ENCODE measurements at places on chromosomes 16 and 17.

- peak; percentile 69 for DNase-seq
These were observed 252.3 kb downstream of the SNX29 start for GRCh38 chr16:12228602-12229499.

- peak; percentile 60 for DNase-seq
These were observed 7.5 kb upstream of the ARMC5 start for GRCh38 chr16:31451681-31452351.

- no peak for DNase-seq
These were observed 20.6 kb downstream of the QPRT start for GRCh38 chr16:29699324-29700219.

GRCh38 chr17:65712383-65713267 lies 151.2 kb upstream of the AXIN2 start:
- no peak for DNase-seq

- no peak for DNase-seq
These were observed 188.0 kb upstream of the GSE1 start for GRCh38 chr16:85425074-85425662.

GRCh38 chr16:51153577-51154031 lies 2.5 kb upstream of the SALL1 start:
- DNase-seq: no peak

DNA sequence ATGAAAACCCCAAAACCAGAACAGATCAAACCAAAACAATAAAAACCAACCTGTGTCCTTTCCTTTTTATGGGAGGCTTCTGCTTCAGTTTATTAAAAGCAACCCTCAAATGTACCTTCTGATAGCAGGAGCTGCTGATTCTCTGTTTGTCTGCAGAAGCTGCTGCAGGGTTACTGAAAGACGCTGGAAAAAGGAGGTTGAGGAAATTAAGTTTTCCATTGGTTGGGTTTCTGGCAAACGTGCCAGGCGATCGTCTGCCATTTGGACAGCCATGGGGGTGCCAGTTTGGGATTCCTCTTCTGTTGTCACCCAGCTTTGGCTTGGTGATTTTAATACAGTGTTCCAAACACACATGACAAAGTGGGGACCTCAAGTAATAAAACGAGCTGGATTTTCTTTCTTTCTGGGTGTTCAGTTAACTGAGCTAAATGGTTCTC lies 185.4 kb upstream of the ZFHX3 start:
- no peak for DNase-seq

GRCh38 chr17:29622337-29623282 lies at the start of gene CORO6:
Gene CORO6 (minus strand): TSS chr17:29622912. CDS start chr17:29621421, 1,491 bp downstream.
- no peak for DNase-seq

GRCh38 chr17:9472541-9472940 lies 103.1 kb downstream of the STX8 start:
- no peak for DNase-seq

DNA sequence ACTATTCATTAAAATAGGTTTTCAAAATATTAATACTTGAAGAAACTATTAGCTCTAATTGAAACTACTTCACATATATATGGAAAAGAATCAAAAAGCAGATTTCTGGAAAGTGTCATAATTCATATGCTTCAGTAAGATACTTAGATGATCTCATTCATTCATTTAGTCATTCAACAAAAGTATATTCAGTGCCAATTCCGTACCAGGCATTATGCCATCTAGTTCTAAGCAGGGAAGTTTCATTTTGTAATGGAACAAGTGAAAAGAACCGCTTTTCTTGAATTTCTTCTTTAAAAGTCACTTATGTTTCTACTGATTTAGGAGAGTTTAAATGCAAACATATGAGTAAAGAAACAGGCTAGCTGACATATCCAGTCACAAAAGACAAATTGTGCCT lies 118.3 kb upstream of the FAM20A start:
- DNase-seq: peak; percentile 52

- no peak for DNase-seq
These were observed 5.2 kb upstream of the MYH11 start for GRCh38 chr16:15861996-15862395.

GRCh38 chr16:67726106-67727034 lies 7.3 kb upstream of the GFOD2 start:
- DNase-seq: no peak

DNA sequence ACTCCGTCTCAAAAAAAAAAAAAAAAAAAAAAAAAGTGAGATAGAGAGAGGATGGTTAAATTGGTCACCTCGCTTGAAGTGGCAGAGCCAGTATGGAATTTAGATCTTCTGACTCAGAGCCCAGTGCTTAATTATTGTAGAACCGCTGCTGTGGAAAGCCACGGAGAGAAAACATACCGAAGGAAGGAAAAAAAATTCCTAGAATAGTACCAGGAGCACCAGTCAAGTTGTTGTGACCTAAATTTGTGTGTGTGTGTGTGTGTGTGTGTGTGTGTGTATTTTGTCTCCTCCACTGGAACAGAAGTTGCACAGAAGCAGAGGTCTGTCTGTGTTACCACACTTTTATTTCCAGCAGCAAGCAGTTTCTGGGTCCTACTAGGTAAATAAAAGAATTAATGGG lies 10.6 kb upstream of the NUP85 start:
- no peak for DNase-seq

GRCh38 chr16:35689764-35690163 lies 2230.4 kb downstream of the TP53TG3F start:
- no peak for DNase-seq

- no peak for DNase-seq
These were observed 72.0 kb downstream of the SKAP1 start for GRCh38 chr17:48357779-48358602.

DNA sequence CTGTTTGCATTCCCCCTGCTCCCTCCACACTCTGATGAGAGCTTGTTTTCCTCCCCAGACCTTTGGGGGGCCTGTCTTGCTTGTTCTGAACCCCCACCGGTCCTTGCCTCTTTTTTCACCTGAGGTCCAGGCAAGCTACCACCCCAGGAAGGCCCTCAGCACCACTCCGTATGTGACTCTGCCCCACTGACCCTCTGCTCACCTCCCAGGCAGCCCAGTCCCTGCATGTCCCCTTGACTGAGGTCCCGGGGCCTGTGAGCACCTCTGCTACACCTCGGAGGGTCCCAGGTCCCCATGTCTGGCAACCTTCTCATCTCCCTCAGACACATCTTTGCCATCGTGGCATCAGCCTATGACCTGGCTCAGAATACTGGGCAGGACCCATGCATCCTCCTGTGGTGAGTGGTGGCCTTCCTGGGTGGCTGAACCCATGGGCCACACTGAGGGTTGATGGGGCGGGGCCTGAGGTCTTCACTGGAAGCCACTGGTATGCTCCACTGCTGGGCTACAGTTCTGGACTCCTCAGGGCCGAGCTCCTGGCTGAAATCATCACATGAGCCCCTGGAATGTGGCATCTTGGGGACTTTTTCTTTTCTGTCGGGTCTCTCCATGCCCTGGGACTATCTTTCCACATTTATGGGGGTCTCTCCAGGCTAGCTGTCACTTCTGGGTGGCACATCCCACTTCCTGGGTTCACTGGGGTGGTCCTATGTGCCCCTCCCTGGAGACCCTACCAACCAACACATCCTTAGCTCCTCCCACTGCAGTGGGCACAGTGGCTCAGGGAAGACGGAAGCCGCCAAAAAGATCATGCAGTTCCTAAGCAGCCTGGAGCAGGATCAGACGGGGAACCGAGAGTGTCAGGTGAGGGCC lies 3.5 kb downstream of the MYO15B start:
- DNase-seq: no peak

DNA sequence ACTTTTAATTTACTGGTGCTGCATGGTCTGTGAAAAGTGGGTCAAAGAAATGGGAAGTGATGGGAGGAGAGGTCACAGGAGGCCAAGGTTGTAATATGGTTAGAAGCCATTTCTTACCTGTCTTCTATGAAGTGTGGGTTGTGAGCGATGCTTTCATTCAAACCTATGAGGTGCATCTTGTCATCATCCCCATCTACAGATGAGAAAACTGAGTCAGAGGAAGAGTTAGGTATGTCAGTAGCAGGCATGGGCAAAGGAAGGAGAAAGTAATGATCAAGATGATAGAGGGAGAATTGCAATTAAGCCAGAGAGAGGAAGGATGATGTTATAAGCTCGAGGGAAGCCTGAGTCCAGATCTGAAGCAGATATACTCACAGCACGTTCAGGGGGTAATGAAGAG lies 19.7 kb downstream of the CDH13 start:
- no peak for DNase-seq

GRCh38 chr17:9206741-9207332 lies 185.5 kb downstream of the NTN1 start:
- DNase-seq: no peak

- DNase-seq: no peak
These were observed 51.2 kb upstream of the KDM8 start for GRCh38 chr16:27152121-27152520.

DNA sequence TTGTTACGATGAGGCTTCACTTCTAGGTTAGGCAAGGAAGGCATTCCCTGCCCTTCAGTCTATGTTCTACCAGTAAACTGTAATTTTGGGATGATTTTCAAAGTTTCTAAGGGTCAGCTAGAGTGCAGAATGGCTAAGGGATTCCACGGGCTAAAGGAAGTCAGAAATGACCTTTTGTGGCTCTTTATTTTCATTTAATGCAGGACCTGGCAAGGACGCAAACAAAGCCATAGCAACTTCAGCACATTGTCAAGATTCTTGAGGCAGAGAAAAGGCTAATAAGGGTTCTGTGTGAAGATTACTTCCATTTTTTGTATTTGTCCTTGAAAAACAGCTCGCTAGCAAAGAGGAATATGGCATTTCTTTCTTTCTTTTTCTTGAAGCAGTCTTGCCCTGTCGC lies 76.6 kb downstream of the STX8 start:
- no peak for DNase-seq

DNA sequence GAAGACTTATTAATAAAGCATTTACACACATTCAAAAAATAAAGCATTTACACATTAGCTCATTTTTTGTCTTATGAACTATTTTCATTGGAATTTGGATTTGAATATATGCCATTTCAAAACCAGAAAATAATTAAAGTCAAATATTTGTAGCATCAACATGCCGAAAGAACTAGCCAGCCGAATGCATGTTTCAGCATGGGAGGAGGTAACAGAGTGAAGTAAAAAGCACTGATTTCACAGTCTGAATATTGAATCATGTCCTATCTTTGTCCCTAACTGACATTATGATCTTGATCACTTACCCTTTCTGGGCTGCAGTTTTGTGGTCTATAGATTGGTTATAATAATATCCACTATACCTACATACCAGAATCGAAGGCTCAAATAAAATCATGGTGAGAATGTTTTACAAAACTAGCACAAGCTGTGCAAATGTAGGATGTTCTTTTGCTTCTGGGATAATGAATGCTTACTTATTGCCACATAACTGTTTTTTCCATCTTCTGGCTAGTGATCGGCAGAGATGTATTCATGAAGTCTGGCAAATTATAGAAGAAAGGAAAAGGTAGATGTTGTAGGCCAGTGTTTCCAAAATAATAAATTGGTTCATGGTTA lies 84.7 kb downstream of the TUBD1 start:
- no peak for DNase-seq

- DNase-seq: no peak
These were observed 74.7 kb upstream of the NKD1 start for GRCh38 chr16:50473356-50473945.

DNA sequence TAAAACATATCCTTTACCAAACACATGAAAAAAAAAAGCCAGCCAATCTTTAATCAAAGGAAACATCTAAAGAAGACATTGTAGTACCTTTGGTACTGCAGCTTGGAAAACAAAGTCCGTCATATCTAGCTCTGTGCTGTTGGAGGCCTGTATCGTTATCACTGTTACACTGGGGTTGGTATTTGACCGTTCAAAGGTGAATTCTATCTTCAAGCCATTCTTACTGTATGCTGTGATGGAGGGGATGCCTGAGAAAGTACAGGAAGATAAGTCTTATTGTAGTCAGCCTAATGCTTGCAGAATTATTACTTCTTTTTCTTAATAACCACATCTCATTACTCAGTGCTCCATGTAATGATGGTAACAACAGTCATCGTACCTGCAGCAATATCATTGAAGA lies 14.4 kb upstream of the PHLPP2 start:
- no peak for DNase-seq

DNA sequence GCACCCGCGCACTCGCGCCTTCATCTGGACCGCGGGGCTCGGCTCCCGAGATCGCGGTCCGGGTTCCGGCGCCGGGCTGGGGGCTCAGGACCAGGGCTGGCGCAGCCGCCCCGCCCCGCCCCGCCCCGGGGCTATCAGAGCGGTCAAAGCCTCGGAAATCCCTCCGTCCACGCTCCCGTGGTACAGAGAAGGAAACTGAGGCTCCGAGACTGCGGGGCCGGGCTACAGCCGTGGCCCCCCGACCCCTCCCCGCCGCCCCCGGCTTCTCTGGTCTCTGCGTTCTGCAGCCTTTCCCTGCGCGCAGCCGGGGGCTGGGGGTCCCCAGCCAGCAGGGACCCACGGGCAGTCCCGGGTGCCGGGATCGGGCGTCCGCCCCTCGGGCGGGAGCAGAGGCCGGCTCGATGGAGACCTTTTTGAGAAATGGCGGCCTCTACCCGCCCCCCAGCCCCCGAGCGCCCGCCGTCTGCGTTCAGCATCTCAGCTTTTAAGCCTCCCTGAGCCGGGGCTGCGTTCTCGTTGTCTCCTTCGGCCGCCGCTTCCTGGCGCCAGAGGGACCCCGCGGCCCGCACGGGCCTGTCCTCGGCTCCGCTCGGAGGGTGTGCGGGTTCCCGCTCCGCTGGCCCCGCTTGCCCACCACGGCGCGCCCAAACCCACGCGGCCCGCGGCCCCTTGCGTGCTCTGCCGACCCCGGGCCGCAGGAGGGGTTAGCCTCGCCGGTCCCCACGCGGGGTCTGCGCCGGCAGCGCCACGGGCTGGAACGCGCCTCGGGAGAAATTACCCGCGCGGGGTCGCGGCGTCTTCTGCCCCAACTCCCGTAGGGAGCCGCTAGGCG lies 1.5 kb upstream of the NPTX1 start:
- no peak for DNase-seq

- DNase-seq: no peak
These were observed 4.1 kb downstream of the CD2BP2 start for GRCh38 chr16:30351001-30351441.

DNA sequence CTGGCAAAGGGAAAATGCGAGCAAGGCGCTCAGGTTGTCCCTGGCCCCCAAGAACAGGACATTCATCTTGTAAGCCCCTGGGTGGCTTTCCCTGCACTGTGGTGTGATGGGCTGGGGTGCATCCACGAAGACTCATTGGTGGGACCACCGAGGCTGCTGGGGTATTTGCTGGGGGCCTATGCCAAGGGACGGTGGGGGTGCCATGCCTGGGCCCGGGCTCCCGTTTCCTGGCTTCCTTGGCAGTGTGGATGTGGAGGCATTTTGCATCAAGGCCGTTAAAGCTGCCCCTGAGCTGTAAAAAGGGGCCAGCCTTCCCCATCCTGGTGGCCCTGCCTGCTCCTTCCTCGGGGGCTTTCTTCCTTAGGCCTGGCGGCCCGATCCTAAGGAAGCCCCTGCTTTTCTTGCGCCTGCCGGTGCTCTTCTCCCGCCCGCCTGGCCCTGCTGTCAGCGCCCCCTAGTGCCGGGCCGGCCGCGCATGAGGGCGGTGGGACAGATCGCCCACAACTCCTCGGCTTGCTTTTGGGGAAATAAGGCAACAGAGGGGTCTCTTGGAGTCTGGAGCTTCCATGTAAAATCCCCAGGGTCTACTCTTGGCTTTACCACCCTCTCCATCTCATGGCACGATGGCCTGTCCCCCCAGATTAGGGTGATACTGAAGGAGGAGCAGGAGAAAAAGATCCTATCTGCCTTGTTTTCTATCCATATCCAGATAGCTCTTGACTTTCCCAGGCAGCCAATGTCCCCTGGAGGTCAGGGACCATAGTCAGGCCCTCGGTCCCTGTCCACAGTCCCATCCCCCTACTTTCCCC lies 9.8 kb upstream of the TBX2 start:
- no peak for DNase-seq
